Central memory CD4-positive, alpha-beta T cell (primary cell): ENCODE measurements at places on chromosomes 3 and 15.

- no peak for DNase-seq
Measured at GRCh38 chr3:31373681-31374080, 159.0 kb upstream of the STT3B start.

DNA sequence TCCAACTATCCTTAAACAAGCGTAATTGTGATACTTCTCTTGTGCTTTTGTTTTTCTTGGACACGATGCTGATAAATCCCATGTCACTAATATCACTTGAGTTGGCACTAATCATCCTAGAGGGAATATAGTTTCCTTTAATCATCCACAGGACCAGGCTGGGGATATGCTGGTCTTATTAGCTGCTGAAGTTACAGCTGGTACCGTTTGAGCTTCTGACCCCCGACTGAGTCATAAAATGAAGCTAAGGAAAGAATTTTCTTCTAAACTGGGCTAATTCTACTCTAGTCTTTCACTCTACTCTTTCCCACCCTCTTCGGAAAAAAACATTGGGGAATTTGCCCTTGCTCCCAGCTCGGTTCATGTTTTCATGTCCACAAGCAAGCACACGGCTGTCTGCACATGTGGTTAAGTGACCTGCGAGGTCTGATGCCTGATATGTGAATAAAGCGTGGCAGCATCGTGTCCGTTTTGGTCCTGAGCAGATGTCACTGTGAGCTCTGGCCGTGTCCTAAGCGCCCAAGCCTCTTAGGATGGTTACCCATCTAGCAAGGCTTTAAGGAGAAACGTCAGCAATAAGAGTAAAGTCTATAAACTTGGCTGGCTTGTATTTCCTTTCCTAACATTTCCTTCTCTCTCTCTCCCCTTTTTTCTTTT, 223.7 kb downstream of the ITPR1 start:
- no peak for DNase-seq

DNA sequence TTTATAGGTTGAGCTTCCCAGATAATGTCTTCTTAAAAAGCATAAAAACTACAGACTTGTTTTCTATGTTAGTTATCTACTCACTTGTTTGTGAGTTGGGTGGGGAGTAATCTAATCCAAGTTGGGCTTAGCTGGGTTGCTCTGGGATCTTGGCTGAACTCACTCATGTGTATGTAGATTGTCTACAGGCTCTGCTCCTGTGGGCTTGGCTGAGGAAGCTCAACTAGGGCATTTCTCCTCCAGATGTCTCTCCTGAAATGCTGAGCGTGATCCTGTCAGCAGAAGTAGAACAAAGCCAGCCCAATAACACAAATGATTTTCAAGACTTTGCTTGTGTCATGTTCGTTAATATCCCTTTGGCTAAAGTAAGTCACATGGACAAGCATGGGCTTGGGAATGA, 17.3 kb downstream of the KCNH8 start:
- DNase-seq: no peak

DNA sequence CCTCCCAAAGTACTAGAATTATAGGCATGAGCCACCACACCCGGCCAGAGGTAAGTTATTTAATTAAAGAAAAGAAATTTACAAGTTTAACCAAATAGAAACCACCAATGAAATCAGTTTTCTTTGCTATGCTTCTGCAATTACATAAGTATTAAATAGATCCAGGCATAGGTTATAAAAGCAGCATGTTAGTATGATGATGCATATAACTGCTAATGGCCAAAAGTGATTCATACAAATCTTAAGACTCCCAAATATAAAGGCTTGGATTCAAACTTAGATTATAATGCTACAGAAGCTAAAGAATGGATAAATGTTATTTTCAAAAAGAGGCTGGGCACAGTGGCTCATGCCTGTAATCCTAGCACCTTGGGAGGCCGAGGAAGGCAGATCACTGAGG, 32.8 kb upstream of the HDC start:
- no peak for DNase-seq

DNA sequence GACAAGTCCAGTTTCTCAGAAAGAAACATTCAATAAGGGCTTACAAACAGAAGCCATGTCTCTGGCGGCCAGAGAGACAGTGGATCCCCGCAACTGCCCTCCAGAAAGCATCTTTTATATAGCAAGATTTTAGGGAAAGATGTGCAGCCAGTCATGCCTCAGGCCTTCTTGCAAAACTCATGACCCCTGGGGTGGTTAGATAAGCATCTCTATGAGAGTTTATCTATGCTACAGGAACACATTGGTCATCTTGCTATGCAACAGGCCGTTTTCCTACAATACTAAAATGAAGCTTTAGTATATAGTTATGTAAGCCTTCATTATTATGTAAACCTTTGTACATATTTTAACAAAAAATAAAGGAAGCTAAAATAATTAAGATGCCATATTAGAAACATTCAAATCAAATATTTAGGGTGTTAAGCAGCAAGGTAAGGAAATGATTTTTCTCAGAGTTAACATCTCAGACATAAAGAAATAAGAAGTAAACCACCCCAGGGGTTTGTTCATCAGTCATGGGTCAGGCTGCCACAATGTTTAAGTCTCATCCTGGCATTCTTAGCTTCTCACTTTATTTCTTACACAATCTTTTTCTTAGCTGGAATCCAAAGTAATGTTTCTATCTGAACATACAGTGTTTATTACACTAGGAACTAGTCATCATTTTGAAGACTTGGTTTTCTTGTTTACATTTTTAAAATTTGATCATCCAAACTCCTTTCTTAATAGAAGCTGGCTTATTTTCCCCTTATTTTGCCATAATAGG, 6.3 kb upstream of the FSIP1 start:
- no peak for DNase-seq

- DNase-seq: no peak
Measured at GRCh38 chr15:68434021-68434420, 2.1 kb upstream of the ITGA11 start.

DNA sequence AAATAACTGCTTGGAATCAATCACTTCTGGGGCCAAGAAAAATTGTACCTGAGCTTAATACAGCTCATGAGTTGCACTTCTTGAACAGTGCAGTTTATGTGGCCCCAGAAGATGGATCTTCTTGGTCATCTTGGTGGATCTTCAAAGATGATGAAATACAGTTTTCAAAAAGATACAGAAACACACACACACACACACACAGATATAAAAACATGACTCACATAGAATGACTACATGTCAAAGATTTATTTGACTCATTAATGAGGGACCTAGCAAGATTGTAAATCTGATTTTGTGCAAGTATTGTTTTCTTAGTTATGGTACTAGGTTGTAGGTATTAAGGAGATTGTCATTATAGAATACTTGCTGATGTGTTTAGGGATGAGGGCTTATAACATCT, 32.6 kb downstream of the PDCD6IP start:
- no peak for DNase-seq

- DNase-seq: peak; percentile 91
Measured at GRCh38 chr15:38670128-38671005, 105.8 kb upstream of the RASGRP1 start.

DNA sequence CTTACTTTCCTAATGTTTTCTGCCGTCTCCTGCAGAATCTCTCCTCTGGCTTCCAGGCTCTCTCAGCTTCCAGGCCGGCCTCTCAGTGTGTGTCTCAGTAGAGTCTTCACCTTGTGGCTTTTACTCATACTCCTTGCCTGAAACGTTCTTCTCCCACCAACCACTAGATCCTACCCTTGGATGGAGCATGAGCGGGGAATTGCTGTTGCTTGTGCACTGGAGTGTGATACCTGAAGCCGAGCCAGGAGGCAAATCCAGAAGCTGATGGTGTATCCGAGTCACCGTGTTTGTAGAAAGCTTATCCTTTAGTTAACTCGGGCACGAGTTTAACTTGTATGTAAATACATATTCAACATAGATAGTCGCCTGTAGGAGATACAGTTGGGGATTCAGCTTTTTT, 285.0 kb upstream of the C2CD4B start:
- no peak for DNase-seq

DNA sequence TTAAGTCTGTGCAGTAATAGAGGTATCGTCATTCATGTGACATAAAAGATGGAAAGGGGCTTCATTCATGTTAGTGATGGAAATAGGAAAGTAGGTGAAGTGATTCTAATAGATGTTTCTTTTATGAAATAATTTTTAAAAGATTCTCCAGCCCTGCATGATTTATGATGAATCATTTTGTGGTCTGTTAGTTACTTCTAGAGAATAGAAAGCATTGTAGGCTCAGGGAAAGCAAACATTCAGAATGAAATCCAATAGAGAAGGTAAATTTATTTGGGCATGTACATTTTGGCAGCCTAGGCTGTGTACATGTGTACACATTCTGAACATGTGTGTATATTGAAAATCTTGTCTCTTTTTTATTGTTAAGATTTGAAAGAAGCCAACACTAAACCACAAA, 23.1 kb downstream of the PPARG start:
- no peak for DNase-seq

DNA sequence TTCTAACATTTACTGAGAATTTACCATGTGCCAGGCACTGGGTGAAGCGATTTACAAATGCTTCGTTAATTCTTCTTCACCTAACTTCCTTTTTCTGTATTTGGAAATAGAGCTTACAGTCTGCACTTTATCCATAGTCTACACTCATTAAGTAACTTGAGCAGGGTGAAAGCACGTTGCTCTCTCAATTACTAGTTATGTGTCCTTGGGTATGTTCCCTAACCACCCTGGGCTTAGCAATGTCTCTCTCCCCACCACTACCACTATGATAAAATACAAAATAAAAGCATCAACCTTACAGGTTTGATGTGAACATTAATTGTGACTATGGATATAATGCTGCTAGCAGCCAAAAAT, 172.9 kb upstream of the SLC2A2 start:
- no peak for DNase-seq

DNA sequence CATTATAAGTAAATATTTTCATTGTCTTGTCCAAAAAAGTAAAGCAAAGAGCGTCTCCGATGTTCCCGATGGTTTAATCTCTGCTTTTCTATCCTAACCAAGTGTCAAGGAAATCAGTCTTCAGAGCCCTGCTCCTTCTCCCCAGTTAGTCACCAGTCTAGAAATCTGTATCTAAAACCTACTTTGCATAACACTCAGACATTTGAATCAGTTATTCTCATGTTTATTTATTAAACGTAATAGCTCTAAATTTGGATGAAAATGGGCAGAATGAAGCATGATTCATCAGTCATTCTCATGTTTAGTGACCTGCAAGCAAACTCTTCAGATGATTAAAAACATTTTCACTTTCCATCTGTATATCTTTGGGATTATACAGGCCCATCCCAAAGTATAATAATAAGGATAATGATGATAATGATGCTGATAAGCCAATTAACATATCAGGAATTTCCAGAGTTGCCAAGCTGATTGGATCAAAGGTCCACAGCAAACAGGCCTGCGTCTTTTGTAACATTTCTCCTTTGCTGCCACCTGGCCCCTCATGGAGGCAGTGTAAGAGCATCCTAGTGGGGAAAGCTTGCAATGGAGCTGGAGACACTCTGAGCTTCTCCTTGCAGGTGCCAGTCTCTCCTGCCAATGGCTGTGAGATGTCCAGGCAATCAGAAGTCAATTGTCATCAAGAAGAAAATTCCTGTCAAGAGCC, 273.9 kb downstream of the IGSF11 start:
- DNase-seq: no peak

- DNase-seq: no peak
Measured at GRCh38 chr15:29819979-29820378, 2.3 kb downstream of the TJP1 start.

- no peak for DNase-seq
Measured at GRCh38 chr3:58690490-58690889, 23.9 kb upstream of the FAM3D start.

DNA sequence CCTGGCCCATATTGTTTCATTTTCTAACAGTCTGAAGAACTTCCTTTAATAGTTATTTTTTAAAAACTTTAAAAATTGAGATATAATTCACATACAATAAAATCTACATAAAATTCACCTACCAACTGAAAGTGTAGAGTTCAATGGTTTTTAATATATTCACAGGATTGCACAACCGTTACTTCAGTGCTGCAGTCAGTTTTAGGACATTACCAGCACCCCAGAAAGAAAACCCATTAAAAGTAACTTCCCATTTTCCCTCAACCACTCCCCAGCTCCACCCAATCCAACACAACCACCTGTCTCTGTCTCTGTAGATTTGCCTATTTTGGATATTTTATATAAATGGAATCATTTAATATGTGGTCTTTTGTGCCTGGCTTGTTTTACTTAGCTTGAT, 29.6 kb downstream of the MGA start:
- DNase-seq: no peak

GRCh38 chr3:99601515-99601914, 36.9 kb upstream of the COL8A1 start:
- DNase-seq: no peak

DNA sequence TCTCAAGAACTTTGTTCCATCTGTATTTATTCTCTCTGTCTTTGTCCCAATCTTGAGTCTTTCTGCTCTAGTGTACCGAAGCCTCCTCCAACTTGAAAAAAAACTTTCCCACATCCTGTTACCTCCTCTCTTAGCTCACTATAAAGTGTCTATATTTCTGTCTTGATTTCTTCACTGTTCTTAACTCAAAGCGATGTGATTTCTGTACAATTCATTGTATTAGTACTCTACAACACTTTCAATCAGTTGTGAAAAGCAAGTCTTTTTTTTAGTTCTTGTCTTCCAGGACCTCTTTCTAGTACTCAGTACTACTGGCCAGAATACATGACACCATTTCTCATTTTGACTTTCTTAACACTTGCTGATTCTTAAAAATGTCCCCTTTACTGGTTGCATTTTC, 353.5 kb upstream of the SATB1 start:
- no peak for DNase-seq

GRCh38 chr15:21267226-21267625, 173.1 kb downstream of the POTEB3 start:
- DNase-seq: no peak

DNA sequence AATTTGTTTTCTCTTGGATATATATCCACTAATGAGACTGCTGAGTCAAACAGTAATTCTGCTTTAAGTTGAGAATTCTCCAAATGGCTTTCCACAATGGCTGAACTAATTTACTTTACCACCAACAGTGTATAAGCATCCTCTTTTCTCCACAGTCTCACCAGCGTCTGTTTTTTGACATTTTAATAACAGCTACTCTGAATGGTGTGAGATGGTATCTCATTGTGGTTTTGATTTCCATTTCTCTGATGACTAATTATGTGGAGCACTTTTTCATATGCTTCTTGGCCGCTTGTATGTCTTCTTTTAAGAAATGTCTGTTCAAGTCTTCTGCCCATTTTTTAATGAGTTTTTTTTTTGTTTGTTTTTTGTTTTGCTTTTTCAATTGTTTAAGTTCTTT, 206.2 kb downstream of the CTNNB1 start:
- DNase-seq: no peak

DNA sequence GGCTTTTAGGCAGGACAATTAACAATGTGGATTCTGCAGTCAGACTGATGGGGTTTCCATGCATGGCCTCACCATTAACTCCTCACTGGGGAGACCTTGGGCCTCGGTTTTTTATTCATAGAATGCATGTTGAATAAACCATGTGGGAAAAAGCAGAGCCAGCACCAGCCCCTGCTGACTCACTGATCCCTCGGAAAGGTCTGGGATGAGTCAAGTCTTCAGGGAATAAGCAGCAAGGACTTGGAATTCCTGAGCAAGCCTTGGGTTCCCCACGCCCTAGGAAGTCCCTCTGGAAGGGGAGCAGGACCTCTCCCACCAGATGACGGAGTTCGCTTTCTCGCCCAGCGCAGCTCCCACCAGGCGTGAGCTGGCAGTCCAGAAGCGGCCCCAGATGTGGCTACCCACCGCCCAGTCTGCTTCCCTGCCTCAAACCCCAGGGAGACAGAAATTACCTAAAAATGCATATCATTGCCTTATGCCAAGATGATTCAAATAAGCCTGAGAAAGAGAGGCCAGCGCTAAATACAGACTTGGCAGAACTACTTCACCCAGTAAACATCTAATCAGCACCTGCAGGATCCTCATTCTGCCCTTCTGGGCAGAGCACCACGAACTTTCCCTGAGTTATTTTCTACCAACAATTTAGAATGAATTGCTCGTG, 45.4 kb downstream of the BTD start:
- no peak for DNase-seq
